Mesothelial cell of epicardium (in vitro differentiated cells): ENCODE measurements at places on chromosomes 3 and 15.

DNA sequence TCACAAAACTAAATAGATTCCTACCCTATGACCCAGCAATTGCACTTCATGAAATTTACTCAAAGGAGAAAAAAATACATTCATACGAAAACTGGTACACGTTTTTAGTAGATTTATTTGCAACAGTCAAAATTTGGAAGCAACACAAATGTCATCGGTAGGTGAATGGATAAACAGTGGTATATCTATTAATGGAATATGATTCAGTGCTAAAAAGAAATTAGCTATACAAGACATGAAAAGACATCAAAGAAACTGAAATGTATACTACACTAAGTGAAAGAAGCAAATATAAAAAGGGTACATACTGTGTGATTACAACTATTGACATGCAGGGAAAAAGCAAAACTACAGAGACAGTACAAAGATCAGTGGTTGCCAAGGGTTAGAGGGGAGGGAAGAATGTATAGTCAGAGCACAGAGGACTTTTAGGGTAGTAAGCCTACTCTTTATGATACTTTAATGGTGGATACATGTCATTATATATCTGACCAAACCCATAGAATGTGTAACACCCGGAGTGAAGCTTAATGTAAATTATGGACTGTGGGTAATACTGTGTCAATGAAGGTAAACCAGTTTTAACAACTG, 31.6 kb downstream of the RFX7 start:
- no peak for DNase-seq

DNA sequence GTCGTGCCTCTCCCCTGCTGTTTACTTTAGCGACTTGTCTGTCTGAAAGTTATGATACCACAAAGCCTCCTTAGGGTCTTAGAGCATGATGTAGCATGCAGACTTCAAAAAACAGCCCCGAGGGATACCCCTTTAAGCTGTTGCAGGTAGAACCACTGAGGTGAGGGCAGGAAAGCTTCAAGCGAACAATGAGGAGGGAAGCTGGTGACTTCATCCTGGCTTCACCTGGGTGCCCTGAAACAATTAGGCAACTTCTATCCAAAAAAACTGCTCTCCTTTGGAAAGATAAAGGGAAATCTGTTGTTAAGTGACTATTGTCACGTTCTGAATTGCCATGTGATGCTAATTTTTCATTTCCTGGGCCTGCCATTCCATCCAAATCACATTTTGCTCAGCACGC, 231.6 kb downstream of the SOX2 start:
- DNase-seq: no peak

GRCh38 chr15:63380808-63381282, 801 bp downstream of the CA12 start:
- no peak for DNase-seq

DNA sequence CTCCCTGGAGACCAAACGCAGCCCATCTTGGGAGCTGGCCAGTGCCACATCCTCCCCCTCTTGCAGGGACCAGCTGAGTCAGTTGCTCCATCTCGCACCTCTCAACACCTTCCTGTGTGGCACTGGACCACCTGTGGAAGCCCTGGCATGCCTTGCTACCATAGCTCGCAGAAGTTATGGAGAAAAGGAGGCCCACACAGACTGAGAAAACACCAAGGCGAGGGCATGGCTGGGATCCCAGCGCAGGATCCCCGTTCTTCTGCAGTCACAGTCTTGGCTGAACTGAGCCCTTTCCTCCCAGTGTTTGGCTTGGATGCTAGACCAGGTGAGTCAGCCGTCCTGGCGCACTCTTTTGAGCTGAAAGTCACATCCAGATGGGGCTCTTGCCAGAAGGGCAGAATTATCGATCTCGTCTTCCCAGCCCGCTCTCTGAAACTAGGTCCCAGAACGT, 46.9 kb downstream of the CHRD start:
- no peak for DNase-seq

GRCh38 chr3:58573640-58574039, 3.6 kb downstream of the FAM107A start:
- no peak for DNase-seq

GRCh38 chr3:125140818-125141595, 71.5 kb downstream of the SLC12A8 start:
- no peak for DNase-seq

DNA sequence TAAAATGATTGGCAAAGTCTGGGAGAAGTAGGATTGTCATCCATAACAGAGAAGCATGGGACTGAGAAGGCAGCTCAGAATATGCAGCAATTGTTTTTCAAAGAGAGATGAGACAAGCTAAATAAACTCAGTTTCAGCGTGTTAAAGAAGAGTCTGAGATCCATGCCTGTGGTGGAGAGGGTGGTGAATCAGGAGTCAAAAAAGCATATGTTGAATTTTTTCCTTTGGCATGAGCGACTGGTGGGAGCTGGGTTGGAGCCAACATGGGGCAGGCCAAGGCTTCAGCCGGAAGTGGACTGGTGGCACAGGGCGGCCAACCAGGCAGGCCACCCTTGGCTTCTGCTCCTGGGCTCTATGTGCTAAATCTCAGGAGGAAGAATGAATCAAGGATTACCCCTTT, 102.0 kb downstream of the SST start:
- DNase-seq: no peak

DNA sequence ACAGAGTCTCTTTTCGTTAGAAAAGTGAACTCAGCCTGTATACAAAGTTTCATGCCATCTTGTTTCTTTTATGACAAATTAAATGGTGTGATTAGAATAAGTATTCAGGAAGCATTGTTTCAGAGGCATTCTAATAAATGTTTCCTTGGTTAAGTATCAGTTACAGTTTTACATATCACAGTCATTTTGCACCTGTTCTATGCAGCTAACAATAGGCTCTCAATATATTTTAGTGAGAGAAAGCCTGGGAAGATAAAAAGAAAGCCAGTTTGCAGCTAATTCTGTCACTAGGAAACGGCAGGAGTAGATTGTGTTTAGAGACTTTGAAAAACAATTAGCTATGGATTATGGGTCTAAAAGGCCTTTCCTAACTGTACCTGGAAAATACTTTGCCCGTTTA, 252.8 kb downstream of the ZIC1 start:
- no peak for DNase-seq

GRCh38 chr3:174953068-174953467, 93.9 kb downstream of the NAALADL2 start:
- no peak for DNase-seq

- no peak for DNase-seq
Measured at GRCh38 chr15:29097971-29098370, 171.7 kb downstream of the NSMCE3 start.

DNA sequence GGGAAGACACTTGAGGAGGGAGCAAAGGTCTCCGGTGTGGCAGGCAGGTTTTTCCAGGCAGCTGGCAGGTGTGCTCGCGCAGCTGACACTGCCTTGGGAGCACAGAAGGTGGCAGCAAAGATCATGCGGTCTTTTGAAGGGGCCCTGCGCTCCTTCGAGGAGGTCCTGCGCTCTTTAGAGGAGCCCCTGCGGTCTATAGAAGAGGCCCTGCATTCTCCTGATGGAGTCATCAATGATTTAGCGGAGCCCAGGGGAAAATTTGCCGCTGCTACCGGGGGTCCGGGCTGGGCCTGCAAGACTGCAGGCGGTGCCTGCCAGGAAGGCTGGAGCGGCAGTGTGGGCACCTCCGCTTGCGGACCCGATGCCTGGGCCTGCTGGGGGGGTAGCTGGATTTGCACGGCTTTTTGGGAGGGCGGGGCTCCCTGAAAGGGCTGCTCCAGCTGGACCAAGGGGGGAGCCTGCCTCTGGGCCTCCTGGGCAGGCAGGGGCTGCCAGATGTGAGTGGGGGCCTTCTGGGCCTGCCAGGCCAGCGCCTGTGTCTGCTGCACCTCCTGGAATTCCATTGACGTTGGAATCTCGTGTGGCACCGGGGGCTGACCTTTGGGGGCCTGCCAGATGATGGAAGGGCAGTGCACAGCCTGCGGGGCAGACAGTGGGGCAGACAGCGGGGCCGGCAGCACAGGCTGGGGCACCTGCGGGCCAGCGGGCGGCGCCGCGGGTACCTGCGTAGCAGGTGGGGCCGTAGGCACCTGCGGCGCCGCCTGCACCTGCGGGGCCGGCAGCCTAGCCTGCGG, 2.1 kb downstream of the MAGEL2 start:
- DNase-seq: no peak

- no peak for DNase-seq
Measured at GRCh38 chr3:40623567-40623966, 98.8 kb downstream of the ZNF621 start.

GRCh38 chr15:26102365-26102764, 239.2 kb upstream of the ATP10A start:
- no peak for DNase-seq

- no peak for DNase-seq
Measured at GRCh38 chr15:25192651-25193050, 237.9 kb downstream of the SNRPN start.

DNA sequence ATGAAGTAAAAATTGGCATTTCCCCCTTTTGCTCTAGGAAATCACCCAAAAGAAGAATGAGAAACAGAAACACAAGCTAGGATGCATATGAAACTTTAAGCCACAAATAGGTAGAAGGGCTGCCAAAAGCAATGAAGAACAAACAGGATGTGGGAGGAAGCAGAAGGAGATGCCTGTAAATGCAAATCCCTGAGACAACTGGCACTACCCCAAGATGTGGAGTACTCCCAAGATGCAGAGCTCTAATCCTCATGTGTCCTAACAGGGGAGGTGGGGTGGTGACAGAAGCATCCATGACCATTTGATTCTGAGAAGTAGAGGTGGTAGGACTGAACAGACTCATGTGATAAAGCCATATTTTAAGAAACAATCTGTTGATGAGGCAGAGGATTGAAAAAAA, 31.9 kb upstream of the ZNF280D start:
- no peak for DNase-seq

- no peak for DNase-seq
Measured at GRCh38 chr3:39268549-39268900, 11.3 kb downstream of the CX3CR1 start.

DNA sequence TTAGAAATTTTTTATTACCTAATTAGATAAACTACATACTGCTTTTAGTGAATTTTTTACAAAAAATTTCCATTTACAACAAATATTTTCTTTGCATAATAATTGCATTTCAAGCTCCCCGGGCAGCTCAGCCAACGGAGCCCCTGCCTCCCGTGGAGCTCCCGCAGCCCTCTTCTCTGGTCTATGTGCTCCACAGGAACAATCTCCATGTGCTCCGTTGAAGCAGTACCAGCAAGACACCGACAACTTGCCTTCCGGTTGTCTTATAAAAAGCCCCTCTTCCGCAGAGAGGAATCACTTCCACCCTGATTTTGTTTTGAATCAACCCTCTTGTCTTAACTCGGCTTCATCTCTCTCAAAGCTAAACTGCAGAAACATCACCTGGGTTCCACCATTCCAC, 46.9 kb upstream of the CHD2 start:
- DNase-seq: no peak

DNA sequence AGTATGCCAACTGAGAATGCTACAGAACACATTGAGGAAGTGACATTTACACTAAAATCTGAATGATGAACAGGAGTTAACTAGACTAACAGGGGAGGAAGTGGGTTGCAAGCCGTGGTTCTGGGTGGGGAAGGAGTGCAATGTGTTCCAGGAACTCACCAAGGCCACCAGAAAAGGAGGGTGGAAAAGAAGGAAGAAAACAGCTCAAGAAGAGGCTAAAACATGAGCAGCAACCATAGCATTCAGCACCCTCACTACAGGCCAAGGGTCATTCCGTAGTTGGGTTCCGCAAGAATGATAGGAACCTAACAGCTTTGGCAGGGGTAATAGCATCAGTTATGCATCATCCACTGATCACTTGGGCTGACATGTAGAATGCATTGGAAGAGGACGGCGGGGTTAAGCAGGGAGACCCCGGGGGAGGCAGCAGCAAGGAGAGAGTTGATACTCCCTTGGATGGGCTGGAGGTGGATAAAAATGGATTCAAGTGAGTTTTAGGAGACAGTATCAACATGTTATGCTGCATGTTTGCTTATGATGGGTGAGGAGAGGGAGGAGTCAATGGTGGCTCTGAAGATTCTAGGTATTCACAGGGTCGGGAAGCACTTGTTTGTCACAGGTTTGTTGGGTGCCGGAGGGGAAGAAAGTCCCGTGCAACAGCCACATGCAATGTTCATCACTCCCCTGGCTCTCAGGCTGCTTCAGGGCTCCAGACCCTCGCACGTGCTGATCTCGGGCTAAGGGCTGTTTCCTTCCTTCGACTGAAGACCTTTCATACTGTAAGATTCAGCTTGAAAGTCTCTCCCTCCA, 53.2 kb downstream of the LIPC start:
- DNase-seq: no peak

- no peak for DNase-seq
Measured at GRCh38 chr3:52222319-52223221, 2.9 kb downstream of the TLR9 start.

DNA sequence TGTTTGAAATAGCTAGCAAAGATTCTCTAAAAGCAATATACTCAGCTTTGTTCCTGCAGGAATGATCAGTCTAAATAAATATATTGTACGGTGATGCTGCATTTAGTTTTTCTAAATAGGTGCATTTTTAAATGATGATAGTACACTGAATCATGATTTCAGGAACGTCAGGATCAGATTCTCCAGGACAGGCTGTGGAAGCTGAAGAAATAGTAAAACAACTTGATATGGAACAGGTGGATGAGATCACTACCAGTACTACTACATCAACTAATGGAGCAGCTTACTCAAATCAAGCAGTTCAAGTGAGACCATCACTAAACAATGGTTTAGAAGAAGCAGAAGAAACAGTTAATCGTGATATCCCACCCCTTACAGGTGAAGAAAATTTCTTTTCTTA, 46.3 kb upstream of the EIF3J start:
- DNase-seq: no peak

- DNase-seq: no peak
Measured at GRCh38 chr3:97360804-97361203, 403.8 kb upstream of the ARL6 start.

DNA sequence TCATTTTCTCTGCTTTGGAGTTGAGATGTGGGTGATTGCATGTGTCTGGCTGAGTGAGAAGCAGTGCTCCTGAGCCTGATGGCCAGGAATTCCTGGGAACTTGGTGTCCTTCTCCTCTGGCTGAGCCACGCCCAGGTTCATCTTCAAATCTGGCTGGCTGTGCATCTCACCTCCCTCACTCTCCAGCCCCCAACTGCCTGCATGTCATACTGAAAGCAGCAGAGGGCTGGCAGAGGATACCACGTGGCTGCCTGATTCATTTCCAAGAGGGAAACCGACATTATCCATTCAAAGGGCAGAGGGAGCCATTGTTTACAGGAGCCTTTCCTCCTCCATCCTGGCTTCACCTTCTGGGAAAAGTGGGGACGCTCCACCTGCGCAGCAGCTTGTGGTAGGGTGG, 57.4 kb downstream of the ABHD5 start:
- DNase-seq: no peak

DNA sequence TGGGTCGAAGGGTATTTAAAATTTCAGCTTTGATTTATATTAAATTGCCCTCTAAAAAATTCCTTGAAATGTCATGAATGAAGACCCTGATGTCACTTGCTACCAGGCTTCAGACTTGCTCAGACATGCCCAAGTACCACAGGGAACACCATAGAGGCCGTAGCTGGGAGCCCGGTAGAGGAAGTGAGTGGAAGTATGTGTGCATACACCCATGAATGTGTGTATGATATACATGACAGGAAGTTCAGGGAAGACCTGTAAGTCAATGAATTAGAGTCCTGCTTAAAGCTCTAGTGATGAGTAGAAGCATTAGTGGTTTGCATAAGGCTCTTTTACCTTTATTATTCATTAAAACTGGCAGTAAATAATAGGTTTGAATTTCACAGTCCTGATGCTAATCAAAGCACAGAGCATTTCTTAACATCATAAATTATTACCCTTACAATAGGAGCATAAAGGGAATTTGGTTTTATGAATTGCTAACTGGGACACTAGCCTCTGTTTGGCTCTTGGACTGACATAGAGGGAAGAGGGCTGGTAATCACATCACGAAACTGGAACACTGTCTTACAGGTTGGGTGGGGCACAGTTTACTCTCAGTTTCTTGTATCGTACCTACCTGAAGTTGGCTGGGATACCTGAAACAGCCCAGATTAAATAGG, 144.4 kb downstream of the CHST2 start:
- no peak for DNase-seq
